ENCODE measurements at places on chromosomes 6 and 20. TPM values are rescaled to one million over a fixed set of nuclear protein-coding genes. Genes with fewer than 3 reads are reported as not detected.

MDFI gene
- total RNA-seq, result 37.1 TPM

RUNX2 gene
- 0.52 TPM for total RNA-seq

SNAI1 gene
- total RNA-seq, result 0.52 TPM

MAS1 gene
- total RNA-seq, result under 0.01 TPM

CD83 gene
- total RNA-seq, result 13.6 TPM

DNMT3B gene
- total RNA-seq, result 2.1 TPM

RCAN2 gene
- 1.6 TPM for total RNA-seq

EPB41L1 gene
- 10.4 TPM for total RNA-seq

KIF25 gene
- total RNA-seq, result not detected

WFDC8 gene
- total RNA-seq, result not detected
